ENCODE measurements at places on chromosomes 5 and 9.

- DNase-seq, result no peak
These were observed 7.6 kb downstream of the MLLT3 start for GRCh38 chr9:20614602-20615216.

DNA sequence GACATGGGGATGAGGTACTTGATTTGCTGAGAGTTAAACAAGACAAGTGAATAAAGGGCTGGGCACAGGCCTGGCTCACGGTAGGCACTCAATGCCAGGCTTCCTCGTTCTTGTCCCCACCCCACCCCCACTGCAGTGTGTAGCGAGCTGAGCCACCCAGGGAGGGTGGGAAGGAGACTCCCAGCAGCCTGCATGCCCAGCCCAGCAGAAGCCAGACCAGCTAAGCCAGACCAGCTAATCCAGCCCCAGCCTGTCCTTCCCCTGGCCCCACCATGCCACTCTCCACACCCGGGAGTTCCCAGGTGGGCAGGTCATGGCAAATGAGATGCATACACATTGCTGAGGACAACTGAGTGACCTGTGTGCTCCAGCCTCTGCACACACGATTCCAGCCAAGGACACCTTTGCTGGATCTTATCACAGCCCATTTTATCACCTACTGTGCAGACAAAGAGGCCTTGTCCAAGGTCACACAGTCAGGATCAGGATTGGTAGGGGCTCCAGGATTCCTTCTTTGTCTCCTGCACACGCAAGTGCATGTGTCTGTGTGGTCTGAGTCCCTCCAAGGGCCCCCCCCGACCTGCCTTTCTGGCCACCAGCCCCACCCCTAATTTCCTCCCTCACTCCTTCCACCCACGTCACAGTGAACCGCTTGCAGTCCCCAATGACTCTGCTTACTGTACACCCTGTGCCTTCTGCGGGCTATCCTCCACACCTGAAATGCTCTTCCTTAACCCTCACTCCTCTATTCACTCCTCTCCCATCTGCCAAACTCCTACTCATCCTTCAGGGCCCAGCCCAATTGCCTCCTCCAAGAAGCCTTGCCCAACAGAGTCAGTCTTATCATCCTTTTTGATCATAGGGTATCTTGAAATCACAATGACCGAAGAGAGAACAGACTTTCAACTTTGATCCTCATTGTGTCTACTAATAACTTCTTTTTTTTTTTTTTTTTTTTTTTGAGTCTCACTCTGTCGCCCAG is 26.6 kb downstream of the DUSP1 start:
- DNase-seq, result no peak

- DNase-seq, result no peak
These were observed 74.0 kb downstream of the PCSK5 start for GRCh38 chr9:75964427-75964826.

- DNase-seq, result no peak
These were observed 23.2 kb upstream of the NAA35 start for GRCh38 chr9:85917756-85918155.

- DNase-seq, result peak; percentile 43
These were observed 99.2 kb upstream of the IQGAP2 start for GRCh38 chr5:76303921-76304320.

DNA sequence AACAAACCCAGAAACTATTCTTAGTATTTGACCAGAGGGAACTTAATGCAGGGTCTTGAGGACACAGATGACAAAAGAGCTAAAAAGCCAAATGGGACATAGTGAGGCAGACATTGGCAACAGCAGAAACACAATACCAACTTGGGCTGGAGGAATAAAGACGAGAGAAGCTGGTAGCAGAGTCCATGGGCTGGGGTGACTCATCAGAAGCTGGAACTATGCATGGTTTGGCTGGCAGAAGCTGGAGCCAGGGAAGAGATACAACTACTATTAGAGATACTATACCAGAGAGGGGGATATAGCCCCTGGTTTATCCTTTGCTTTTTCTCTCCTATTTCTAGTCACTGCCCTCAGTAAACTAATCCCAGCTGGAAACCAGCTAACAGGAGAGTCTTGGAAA is 29.2 kb upstream of the DPYSL3 start:
- DNase-seq, result no peak

- DNase-seq, result no peak
These were observed 50.7 kb upstream of the FKTN start for GRCh38 chr9:105507096-105507790.

DNA sequence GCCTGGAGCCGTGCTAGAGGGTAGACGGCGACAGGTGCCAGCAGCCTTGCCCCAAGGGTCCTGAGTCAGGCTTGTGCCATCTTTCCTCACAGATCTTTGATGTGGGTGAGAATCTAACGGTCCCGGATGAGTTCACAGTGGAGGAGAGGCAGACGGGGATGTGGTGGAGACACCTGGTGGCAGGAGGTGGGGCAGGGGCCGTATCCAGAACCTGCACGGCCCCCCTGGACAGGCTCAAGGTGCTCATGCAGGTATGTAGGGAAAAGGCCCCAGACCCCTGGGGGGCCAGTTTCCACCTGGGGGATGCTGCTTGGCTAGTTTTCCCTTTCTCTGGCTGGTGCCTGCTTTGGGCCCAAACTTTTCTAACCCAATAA is 24.0 kb downstream of the PTGES2 start:
- peak; percentile 66 for DNase-seq

DNA sequence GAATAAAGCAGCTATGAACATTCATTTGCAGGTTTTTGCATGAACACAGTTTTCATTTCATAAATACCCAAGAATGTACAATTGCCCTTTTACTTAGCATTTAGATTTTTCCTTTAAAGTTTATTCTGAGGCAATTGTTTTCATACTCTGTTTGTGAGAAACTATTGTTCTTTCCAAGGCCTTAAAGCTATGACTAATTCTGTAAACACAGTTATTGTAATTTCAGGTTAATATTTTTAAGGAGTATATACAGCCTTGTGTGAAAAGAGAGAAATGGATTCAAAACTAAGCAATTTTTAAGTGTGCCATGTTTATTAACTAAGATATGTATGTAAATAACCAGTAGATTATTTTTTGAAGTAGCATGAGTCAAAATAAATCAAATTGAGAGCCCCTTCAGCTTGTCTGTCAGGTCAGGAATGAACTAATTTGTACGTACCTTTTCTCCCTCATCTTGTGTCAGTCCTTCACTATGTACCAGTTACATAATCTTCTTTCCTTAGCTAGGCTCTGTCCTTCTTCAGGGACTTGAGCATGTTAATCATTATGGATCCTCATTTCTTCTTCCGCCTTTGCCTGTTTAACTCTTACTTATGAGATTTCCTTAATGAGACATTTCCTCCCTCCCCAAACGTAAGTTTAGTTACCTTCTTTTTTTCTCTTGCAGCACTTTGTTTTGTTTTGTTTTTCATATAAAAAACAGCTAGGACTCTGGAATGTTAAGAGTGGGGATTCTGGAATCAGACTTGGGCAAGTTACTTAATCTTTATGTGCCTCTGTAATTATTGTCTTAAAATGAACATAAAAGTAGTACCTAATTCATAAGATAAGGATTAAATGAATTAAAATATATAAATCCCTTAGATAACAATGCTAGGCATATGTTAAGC is 63.6 kb downstream of the NIPBL start:
- no peak for DNase-seq

- peak; percentile 59 for DNase-seq
These were observed 213.7 kb downstream of the TLR4 start for GRCh38 chr9:117917873-117918272.

DNA sequence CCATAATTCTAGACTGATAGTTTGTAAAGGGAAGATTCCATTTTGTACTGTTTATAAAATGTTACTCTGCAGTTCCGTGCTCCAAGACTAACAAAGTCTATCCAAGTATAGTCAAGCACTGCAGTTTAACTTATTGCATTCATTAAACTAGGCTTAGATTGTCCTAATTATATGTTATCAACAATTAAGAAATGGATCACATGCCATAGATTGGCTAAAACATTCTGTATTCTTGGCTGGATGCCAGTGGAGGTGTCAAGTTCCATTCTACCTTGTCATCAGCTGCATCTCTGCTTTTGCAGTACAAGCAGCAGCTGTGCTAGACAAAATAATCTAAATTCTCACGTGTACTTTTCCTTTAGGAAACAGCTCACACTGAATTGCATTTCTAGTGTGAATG is 69.4 kb upstream of the MEF2C start:
- peak; percentile 98 for DNase-seq

DNA sequence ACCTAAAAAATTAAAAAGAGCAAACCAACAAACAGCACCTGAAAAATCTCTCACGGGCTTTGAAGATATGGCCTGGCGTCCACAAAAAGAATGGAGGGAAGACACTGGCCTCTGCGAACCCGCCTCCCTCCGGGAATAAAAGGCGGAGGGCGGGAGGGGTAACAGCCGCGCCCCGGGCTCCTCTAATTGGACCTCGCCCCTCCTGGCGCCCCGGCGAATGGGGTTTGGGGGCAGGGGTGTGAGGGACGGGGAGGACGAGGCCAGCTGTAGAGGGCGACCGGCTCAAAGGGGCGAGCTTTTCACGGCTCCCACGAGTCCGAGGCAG is 753 bp downstream of the FANCC start:
- DNase-seq, result peak; percentile 98

DNA sequence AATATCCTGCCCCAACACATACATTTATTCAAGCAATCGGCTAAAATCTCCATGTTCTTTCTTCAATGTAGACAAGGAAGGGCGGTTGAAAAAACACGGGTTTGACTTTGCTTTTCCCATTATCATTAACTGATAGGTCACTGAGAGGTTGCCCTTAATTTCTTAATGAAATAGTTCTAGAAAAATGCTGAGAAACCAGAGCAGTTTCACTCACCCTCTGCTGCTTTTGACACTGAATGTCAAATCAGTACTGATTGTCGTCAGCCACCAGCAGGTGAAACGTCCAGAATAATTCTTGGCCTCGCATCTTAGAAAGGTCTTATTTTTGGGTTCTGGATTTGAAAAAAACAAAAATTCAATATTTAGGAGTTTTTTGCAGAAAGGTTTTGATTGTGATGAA is 8.1 kb downstream of the IL12B start:
- DNase-seq, result no peak

- DNase-seq, result no peak
These were observed 1.4 kb downstream of the LHX3 start for GRCh38 chr9:136203408-136204144.

GRCh38 chr5:95794070-95794516 is 28.4 kb downstream of the GLRX start:
- DNase-seq, result no peak

- DNase-seq, result peak; percentile 64
These were observed 694 bp upstream of the PLIN2 start for GRCh38 chr9:19127871-19128500.

DNA sequence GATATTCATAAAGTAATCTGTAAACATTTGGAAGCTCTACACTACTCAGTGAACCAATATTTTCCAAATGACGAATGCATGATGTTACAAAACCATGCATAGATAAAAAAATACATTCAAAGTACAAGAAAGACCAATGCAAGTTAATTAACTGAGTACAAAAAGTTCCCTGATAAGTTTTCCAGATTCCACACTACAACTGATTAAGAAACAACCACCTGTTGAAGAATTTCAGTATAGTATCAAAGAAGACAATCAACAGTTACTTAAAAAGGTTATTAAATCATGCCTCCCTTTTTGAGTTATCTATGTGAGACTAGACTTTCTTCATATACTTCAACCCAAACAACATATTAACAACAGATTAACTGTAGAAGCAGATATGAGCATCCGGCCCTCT is 192.4 kb downstream of the ARL15 start:
- DNase-seq, result no peak

DNA sequence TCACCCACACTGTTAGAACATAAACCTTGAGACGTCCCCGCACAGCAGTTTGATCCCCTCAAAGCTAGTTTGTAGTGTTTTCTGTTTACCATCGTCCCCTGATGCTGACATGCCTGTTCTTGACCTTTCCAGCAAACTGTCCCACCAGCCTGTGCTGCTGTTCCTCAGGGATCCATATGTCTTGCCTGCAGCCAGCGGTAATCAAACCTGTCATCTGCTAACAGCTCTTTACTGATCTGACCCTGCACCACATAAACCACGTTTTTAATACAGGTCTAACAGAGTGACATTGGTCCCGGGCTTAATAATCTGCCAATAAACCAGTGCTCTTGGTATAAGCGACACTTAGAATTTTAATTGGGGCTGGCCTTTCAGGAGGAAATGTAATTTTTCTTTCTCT is 34.7 kb downstream of the PPIC start:
- DNase-seq, result peak; percentile 80

GRCh38 chr5:78979909-78980308 is 5.2 kb downstream of the ARSB start:
- DNase-seq, result no peak

DNA sequence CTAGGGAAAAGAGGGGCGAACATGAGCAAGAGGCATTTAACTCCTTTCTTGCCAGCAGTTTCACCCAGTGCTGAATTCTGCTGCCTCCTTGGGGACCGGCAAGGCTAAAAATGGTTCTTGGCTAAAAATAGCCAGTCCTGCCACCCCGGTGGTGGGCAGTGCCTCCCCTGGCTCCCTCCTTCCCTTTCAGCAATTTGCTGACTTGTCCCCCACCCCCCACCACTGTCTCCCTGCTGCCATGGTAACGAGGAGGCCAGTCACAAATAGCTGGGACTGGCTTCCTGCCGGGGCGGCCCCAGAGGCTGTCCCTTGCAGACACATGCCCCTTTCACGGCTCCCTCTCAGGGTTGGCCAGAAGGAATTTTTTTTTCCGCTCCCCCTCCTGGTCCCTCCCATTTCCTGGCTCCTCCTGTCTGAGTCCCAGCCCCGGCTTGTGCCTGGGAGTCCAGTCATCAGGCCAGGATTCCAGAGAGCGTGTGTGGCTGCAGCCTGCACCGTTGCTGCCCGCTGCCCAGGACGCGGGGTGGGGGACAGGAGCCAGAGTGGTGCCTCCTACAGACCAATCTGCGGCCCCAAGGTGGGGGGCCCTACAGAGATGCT is 130.3 kb downstream of the RGS3 start:
- DNase-seq, result peak; percentile 97

DNA sequence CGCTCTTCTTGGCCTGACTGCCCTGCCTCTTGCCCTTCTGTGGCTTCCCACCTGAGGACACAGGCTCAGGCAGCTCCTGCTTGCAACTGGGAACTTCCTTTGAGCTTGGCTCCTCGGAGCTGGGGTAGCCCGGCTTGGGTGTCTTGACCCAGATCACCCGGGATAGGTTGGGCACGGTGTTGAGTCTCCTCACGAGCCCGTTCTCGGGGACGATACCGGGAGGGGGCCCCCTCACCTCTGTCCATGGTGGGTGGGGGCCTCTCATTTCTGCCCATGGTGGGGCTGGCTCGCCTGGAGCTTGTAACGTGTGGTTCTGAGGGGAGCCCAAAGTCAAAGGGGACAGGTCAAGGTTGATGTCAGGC is 7.8 kb upstream of the DDX41 start:
- no peak for DNase-seq

DNA sequence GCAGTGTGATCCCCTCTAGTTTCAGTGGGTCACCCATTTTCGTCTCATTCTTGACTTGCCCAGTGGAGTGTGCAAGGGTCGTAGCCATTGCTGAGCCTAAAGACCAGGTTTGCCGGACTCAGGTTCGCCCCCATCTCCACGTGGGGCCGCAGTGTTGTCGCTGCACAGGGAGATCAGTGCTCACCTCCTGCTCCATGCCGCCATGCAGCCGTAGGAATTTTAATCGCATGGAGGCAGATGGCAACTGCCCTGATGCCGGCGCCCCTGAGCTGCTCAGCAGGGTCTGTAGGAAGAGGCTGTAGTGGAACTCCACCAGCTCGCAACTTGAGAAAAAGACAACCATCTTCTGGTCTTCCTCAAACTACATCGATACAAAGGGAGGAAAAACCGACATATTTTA is 24.1 kb downstream of the DDX31 start:
- DNase-seq, result peak; percentile 72
